ENCODE measurements at places on chromosomes 7 and 10. TPM values are rescaled to one million over a fixed set of nuclear protein-coding genes. Genes with fewer than 3 reads are reported as not detected.

DNA sequence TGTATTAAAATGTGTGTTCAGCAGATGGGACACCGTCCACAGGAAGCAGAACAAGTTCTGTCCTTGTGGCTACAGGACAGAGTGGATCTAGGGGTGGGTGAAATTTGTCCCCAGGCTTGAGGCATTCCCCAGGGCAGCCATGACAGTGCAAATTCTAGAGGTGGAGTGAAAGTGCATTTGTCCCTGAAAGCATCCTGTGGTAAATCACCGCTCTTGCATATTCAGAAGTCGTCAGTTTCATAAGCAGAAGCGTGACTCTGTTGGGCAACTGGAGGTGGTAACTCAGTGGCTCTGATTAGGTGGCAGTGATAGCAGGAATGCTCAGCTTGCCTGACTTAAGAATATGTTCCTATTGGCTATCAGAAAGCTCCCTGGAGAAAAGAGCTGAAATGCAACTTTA lies 96.6 kb downstream of the SNX10 start:
- H3K4me3 ChIP-seq: no peak overlapping the region
- no peaks in the 10 kb centered on the region for H3K36me3 ChIP-seq
- H3K4me1 ChIP-seq: no peaks in the 10 kb centered on the region
- DNase-seq: no peak
- H3K27ac ChIP-seq: no peak overlapping the region

DNA sequence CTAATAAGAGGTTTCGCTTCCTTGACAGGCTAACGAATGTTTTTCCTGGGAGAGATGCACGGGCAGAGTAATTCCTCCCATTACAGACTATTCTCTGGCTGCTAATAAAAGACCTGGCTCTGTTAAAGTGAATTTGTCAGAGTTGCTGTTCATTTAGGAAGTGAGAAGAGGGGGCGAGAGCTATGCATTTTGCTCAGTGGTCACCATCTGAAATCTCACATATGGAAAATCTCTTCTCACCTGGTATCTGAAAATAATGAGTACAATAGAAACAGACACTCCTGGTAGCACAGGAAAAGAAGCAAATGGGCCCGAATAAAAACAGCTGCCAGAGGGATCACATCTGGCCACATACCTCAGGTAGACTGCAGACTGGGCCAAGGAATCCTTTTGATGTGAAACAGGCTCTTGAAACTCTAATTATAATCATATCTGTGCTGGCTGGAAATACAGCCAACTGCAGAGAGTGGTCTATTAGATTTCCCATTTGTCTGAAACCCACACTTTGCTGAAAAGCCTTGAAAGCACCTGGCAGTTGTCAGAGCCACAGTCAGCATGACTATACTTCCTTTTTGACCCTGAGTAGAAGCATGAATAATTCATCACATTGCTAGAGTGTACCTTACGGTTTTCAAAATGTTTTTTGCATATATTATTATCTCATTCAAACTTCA lies 33.6 kb downstream of the AOAH start:
- H3K4me3 ChIP-seq: no peak overlapping the region
- no peaks in the 10 kb centered on the region for H3K36me3 ChIP-seq
- H3K27me3 ChIP-seq: no peaks in the 10 kb centered on the region
- H3K27ac ChIP-seq: no peak overlapping the region

CYP2C18 gene
- total RNA-seq: not detected

DNA sequence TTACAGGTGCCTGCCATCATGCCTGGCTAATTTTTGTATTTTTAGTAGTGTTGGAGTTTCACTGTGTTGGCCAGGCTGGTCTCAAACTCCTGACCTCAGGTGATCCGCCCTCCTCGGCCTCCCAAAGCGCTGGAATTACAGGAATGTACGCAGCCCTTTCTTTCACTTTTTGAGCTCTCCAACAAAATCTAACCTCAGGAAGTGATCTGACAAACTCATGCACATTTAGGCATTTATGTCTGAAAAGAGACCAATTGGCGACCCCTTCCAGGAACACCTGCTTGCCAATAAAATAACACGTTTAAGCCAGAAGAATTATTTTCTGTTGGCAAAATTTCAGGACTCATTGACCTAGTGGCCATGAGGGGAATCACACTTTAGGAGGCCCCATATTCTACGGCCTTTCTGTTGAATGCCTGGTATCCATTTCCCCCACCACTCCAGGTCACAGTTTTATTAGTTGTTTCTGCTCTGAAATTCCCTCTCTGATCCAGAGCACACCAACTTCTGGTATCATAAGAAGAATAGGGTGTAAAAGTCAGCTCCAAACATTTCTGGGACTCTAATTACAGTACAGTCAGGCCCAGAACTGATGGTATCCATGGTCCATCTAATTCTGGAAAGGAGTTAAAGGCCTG lies 65.8 kb upstream of the FRMD4A start:
- no peak overlapping the region for H3K27ac ChIP-seq
- no peaks in the 10 kb centered on the region for H3K36me3 ChIP-seq
- no peaks in the 10 kb centered on the region for H3K27me3 ChIP-seq
- DNase-seq: no peak
- H3K4me1 ChIP-seq: no peaks in the 10 kb centered on the region

RBP3 gene
- not detected for total RNA-seq

GIMAP7 gene
- total RNA-seq: 6.9 TPM

- H3K27me3 ChIP-seq: no peaks in the 10 kb centered on the region
- peaks cover 49% of the 10 kb centered on the region for H3K4me1 ChIP-seq
- DNase-seq: peak; percentile 93
- no peaks in the 10 kb centered on the region for H3K36me3 ChIP-seq
- peak overlapping the region; percentile 95 for H3K27ac ChIP-seq
Measured at GRCh38 chr10:102776779-102777456, 33.2 kb downstream of the WBP1L start.

PTN gene
- total RNA-seq: 56.6 TPM

All from prostate gland (tissue), 2 donors.